Esophagus squamous epithelium (tissue), 5 donors: ENCODE measurements at places on chromosomes 7 and 10.

GRCh38 chr10:133211141-133211830 is 18.7 kb upstream of the UTF1 start:
- no peak for DNase-seq

GRCh38 chr10:22713853-22714478 is 412 bp downstream of the PIP4K2A start:
- no peak for DNase-seq

GRCh38 chr7:50653126-50653864 is 88.1 kb upstream of the DDC start:
- DNase-seq = no peak

- DNase-seq = no peak
Observed at GRCh38 chr10:52387744-52388143, 73.7 kb downstream of the DKK1 start.
